ENCODE measurements at places on chromosomes 13 and 19.

GRCh38 chr19:33953023-33953422 is 156.4 kb downstream of the KCTD15 start:
- peaks cover 33% of the 10 kb centered on the region for H3K27me3 ChIP-seq
- H3K27ac ChIP-seq: no peak overlapping the region
- H3K36me3 ChIP-seq: no peaks in the 10 kb centered on the region
- H3K4me1 ChIP-seq: no peaks in the 10 kb centered on the region

DNA sequence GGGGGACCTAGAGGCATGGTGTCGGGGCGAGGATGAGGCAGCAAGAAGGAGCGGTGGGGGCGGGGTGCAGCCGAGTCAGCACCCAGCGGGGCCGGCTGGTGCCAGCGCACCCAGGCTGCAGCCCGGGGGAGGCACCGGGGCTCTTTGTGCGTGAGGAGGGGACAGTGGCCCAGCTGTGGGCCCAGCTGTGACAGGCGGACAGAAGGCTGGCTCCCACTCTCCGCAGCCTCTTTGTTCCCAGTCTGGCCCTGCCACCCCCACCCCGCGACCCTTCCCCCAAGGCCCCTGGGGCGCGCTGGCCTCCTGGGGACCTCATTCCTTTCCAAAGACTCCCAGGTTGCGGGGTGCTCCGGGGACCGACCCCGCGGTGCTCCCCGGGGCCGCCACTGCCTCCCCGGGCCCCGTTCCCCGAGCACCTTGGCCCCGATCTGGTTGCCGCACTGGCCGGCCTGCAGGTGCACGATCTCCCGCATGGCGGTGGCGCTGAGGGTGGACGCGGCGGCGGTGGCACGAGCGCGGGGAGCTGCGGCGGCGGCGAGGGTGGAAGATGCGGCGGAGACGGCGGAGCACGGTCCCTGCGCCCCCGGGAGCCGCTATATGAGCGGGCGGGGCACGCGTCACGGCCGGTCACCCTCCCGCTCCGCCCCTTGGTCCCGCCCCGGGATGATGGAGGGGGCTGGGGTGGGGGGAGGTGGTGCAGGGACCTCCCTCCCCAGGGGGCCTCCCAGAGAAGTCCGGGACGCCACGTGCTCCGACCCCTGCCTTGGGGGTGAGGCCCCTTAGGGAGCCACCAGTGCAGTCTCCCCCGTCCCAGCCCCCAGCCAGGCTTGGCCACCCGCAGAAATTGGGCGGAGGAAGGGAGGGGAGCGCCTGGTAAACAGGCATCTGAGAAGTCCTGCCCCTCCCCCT is at the start of gene TUBB4A:
TSS of gene TUBB4A (minus strand) at position 570 of the 909 bp plus-strand sequence. CDS start at position 473, 97 bp downstream.
- peak within 1 kb of the TSS; percentile 68 for H3K4me3 ChIP-seq
- H3K4me1 ChIP-seq: peaks cover 23% of the 10 kb centered on the region
- H3K36me3 ChIP-seq: no peaks in the 10 kb centered on the region
- peak; percentile 50 for DNase-seq
- H3K27ac ChIP-seq: peak within 1 kb of the TSS; percentile 63

GRCh38 chr13:97844151-97844550 is 109.3 kb upstream of the IPO5 start:
- no peak for DNase-seq
- no peaks in the 10 kb centered on the region for H3K36me3 ChIP-seq
- no peak overlapping the region for H3K4me3 ChIP-seq
- H3K4me1 ChIP-seq: peaks cover 6% of the 10 kb centered on the region
- H3K27me3 ChIP-seq: peaks cover 27% of the 10 kb centered on the region
- no peak overlapping the region for H3K27ac ChIP-seq

- no peak within 1 kb of the TSS for H3K27ac ChIP-seq
- peak within 1 kb of the TSS; percentile 56 for H3K4me3 ChIP-seq
- DNase-seq: peak; percentile 45
- H3K27me3 ChIP-seq: peaks cover 98% of the 10 kb centered on the region
- no peaks in the 10 kb centered on the region for H3K36me3 ChIP-seq
Observed at GRCh38 chr19:38224014-38224862, at the start of gene DPF1. Gene DPF1 (minus strand): TSS chr19:38224222. CDS start chr19:38224142, 80 bp downstream.

- peak overlapping the region; percentile 4 for H3K4me3 ChIP-seq
- H3K27me3 ChIP-seq: no peaks in the 10 kb centered on the region
- peaks cover 57% of the 10 kb centered on the region for H3K36me3 ChIP-seq
- H3K4me1 ChIP-seq: peaks cover 79% of the 10 kb centered on the region
- peak; percentile 63 for DNase-seq
Observed at GRCh38 chr19:46303691-46304397, 7.0 kb downstream of the HIF3A start.

DNA sequence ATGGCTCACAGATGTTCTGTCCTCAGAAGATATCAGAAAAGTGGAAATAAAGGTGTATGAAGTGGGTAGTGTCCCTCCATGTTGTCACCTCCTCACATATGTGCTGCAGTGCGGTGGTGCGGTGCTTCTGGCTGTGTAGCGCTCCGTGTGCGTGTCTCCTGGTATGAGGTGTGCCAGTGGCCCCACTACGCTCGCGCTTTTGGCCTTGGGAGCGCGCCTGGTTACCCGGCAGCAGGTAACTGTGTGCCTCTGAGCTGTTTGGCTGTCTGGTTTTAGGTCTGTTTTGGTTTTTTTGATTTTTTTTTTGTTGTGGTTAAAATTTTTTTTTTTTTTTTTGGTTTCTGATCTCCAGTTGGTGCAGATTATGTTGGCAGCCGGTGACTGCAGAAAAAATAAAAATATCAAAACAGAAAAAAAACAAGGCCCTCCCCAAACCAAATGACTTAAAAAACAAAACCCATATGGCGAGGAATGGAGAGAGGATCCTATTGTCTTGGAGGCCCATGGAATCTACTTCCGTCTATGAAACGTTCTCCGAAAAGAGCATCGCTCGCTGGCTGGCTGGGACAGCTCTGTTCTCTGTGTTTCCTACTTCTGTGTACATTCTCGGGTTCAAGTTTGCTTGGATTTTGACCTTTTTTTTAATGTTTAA is 7.9 kb downstream of the HNRNPL start:
- peaks cover 64% of the 10 kb centered on the region for H3K4me1 ChIP-seq
- no peaks in the 10 kb centered on the region for H3K27me3 ChIP-seq
- H3K36me3 ChIP-seq: peaks cover 100% of the 10 kb centered on the region
- H3K4me3 ChIP-seq: no peak overlapping the region
- no peak for DNase-seq

GRCh38 chr19:46716672-46717033 is 261 bp downstream of the PRKD2 start:
- H3K4me1 ChIP-seq: peaks cover 64% of the 10 kb centered on the region
- peak overlapping the region; percentile 90 for H3K27ac ChIP-seq
- peak overlapping the region; percentile 87 for H3K4me3 ChIP-seq
- H3K27me3 ChIP-seq: no peaks in the 10 kb centered on the region
- no peak for DNase-seq

DNA sequence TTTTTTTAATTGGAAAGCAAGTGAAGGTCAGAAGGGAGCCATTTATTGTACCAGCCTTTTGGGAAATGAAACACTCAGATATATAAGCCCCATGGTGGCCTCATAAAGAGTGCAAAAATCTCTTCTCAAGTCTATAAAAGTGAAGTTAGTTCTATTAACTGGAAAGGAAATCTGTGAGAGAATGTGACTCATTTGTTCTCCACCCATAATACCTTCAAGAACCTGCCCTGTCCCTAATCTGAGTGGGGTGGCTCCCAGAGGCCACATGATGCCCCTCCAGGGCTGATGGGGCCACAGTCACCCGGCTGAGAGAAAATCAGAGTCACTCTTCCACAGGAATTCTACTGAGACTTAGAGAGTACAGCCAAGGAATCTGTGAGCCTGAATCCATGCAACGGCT is 65.8 kb upstream of the SERP2 start:
- H3K36me3 ChIP-seq: no peaks in the 10 kb centered on the region
- DNase-seq: no peak
- H3K27me3 ChIP-seq: no peaks in the 10 kb centered on the region
- H3K27ac ChIP-seq: peak overlapping the region; percentile 86
- H3K4me1 ChIP-seq: peaks cover 70% of the 10 kb centered on the region
- no peak overlapping the region for H3K4me3 ChIP-seq

DNA sequence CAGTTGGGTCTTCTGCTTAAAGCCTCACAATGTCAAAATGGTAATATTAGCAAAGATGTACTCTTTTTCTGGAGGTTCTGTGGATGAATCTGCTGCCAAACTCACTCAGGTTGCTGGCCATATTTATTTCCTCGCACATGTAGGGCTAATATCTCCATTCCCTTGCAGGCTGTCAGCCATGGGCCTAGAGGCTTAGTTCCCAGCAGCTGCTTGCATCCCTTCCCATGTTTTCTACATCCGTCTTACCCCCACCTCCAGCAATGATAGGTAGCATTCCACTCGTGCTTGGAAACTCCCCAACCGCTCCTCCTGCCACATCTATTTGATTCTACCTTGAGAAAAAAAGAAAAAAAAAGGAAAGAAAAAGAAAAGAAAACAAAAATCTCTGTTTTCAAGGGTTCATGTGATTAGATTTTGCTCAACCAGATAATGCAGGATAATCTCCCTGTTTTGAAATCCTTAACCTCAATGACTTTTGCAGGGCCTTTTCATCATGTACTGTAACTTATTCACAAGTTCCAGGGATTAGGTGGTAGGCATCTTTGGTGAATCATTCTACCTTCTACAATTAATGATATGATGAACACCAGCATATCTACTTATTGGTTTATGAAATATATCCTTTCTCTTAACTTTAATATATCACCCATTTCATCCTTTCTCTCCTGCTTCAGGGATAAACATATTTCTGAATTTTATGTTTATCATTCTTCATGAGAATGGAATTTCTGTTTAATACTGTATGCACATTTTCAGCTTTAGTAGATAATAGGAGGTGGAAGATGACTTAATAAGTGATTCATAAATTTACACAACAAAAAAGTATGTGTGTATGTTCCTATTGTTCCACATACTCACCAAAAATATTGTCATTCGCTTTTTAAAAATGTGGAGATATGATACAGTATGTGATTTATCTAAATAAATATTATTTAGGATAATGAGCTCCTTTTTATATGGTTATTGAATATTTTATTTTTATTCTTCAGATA is 931.9 kb downstream of the SLITRK5 start:
- H3K27me3 ChIP-seq: no peaks in the 10 kb centered on the region
- H3K36me3 ChIP-seq: no peaks in the 10 kb centered on the region
- H3K4me1 ChIP-seq: no peaks in the 10 kb centered on the region
- H3K4me3 ChIP-seq: no peak overlapping the region
- no peak overlapping the region for H3K27ac ChIP-seq

GRCh38 chr19:39512988-39513387 is 2.0 kb upstream of the SELENOV start:
- H3K36me3 ChIP-seq: no peaks in the 10 kb centered on the region
- no peak overlapping the region for H3K27ac ChIP-seq
- no peak overlapping the region for H3K4me3 ChIP-seq
- no peak for DNase-seq
- H3K27me3 ChIP-seq: peaks cover 100% of the 10 kb centered on the region

DNA sequence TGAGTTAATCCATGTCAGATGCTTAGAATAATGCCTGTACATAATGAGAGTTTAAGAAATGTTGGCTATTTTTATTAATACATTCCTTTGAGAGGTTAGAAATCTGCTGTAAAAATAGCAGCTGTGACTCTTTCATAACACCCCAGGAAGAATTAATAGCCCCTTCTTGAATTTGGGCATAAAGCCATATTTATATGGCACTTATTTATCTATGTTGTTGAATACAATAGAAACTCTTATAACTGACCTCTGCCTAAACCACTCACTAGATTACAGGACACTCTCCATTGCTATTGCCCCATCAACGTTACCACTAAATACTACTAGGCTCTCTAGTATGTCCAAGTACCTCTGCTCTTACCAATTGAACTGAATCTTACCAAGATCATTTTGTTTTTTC is 16.3 kb downstream of the NEK5 start:
- no peak for DNase-seq
- H3K27me3 ChIP-seq: no peaks in the 10 kb centered on the region
- H3K27ac ChIP-seq: no peak overlapping the region
- no peak overlapping the region for H3K4me3 ChIP-seq
- H3K36me3 ChIP-seq: no peaks in the 10 kb centered on the region
- peaks cover 5% of the 10 kb centered on the region for H3K4me1 ChIP-seq

DNA sequence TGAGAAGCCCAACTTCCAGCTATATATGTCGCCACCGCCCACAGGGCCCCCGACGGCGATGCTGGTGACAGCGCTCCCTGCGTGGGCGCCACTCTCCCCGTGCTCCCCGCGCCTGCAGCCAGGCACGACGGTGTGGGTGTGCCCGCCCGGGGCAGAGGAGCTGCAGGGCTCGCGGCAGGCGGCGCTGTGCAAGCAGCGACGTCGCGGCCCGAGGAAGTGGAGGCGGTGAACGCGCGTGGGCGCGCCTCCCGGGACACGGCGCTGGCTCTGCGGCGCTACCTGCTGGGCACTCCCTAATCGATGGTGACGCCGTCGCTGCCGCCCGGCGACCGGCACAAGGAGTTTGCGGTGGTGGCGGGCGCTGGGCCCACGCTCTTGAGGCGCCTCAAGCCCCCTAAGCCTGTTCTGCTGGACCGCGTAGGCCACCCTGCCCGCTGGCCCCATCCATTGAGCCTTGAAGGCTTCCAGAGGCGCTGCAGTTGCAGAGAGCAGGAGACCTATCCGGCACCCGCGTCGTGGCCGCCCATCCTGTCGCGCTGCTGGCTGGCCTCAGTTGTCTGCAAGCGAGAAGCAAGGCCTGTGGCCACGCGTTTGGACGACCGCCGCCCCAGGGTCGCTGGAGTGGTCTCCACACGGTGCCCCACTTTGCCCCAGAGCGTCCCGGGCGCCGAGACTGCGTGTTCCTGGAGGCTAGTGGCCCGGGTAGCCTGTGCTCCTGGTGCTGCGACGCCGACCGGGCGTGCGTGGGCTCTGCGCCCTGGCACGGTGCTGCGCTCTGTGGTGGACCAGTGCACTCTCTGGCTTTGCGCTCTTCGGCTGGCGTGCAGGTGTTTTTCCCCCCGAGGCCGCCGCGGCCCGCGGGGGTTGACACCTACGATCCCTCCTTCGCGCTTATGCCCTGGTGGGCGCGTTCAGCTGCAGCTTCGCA is 23.1 kb downstream of the LRFN3 start:
- H3K27me3 ChIP-seq: peaks cover 90% of the 10 kb centered on the region
- no peak overlapping the region for H3K27ac ChIP-seq
- H3K36me3 ChIP-seq: no peaks in the 10 kb centered on the region

DNA sequence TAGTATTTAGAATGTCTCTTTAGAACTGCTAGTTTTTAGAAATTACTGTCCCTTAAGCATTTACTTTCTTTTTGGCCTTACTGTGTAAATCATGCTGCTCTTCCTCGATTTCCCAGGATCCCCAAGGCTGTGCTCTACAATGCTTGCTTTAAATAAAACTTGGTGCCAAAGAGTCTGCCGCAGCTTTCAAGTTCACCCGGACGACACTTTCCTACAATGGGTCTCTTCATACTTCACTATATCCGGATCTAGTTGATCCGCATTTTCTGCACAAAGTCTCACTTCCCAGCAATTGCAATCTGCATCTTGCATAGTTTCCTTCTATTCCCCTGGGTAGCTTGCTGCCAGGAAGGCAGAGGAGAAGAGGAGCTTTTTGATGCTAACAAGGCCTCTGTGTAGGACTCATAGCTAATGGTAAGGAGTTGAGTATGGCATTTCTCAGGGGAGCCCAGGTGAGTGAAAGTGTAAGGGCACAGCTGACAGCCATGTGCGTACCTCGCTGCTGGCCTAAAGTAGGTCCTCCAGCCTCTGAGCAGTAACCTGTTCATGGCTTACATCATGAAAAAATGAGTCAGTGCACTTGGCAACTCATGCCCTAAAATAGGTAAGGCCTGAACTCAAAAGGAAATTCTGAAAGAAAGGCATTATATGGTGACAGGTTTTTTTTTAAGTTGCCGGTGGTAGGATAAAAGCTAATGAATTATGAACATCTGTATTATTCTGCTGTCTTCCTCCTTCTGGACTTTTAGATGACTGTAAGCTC is 101.6 kb downstream of the ENOX1 start:
- peaks cover 62% of the 10 kb centered on the region for H3K4me1 ChIP-seq
- no peaks in the 10 kb centered on the region for H3K36me3 ChIP-seq
- peak overlapping the region; percentile 53 for H3K27ac ChIP-seq
- H3K4me3 ChIP-seq: no peak overlapping the region
- DNase-seq: no peak
- no peaks in the 10 kb centered on the region for H3K27me3 ChIP-seq

All from left ventricle myocardium inferior (tissue), 1 donor.